ENCODE measurements at places on chromosomes 1 and 21.

GRCh38 chr1:192986110-192986747, 72.9 kb downstream of the UCHL5 start:
- DNase-seq: no peak

- no peak for DNase-seq
Measured at GRCh38 chr1:31383967-31384366, 11.1 kb upstream of the FABP3 start.

GRCh38 chr1:31658721-31659120, 14.0 kb upstream of the PEF1 start:
- DNase-seq: no peak

DNA sequence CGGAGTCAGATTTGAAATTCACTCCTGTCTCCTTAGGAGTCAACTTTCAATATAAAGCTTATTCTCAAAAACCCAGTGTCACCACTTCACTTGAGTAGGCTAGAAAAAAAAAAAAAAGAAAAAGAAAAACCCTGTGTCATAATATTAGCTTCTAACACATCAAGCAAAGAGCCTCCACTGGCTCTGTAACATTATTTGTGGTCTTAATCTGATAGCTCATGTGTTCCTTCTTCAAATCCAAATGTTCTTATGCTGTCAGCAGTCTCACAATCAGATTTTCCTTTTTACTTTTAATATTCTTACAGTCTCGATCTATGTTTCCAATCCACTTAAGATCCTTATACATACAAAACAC, 26.1 kb upstream of the PSMG1 start:
- DNase-seq: no peak

GRCh38 chr1:37034121-37035013, at the start of gene GRIK3:
Gene GRIK3 (minus strand): TSS chr1:37034515. CDS start chr1:37034108, 407 bp downstream.
- DNase-seq: no peak

DNA sequence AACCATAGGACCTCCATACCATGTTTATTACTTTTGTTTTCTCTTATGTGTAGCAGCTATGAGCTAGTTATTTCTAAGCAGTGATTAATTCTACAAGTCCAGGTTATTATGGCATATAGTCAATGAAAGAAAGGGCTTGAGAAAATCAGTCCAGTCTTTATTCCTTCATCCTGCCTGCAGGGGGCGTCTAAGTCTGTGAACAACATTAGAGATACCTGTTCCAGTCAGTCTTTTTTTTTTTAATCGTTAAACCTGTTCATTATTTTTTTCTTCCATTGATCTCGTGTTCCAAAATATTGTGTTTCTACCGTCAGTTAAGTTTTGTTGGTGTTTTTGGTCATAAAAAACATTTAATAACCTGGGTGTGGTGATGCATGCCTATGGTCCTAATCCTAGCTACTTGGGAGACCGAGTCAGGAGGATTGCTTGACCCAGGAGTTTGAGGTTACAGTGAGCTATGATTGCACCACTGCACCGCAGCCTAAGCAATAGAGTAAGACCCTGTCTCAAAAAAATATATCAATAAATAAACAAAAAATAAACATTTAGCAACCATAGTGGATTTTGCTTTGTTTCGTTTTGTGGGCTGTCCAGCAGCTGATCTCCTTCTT, 29.4 kb upstream of the CD2 start:
- peak; percentile 82 for DNase-seq

Measured in CD4-positive, alpha-beta T cell treated with Interleukin-12 subunit alpha and Interleukin-12 subunit beta, for 1 hour (primary cell).